Left colon (tissue), 2 donors: ENCODE measurements at places on chromosomes 11 and 22.

DNA sequence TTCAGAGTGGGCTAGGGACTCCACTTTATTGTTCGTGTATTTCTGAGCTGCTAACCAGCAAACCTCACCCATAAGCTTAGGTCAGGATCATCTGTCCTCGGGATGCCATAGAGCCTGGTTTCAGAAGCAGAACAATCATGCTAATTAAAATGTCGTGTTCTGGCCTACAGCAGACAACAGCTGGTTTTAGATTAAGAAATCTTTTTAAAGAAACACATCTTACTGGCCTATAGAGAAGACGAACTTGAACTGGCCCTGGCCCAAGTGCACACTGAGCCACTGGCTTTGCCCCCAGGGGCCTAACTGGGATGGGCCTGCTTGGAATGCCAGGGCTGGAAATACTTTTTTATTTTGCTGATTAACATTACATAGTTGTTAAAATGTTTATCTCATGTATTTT lies 63.2 kb downstream of the ALX4 start:
- no peak for DNase-seq

DNA sequence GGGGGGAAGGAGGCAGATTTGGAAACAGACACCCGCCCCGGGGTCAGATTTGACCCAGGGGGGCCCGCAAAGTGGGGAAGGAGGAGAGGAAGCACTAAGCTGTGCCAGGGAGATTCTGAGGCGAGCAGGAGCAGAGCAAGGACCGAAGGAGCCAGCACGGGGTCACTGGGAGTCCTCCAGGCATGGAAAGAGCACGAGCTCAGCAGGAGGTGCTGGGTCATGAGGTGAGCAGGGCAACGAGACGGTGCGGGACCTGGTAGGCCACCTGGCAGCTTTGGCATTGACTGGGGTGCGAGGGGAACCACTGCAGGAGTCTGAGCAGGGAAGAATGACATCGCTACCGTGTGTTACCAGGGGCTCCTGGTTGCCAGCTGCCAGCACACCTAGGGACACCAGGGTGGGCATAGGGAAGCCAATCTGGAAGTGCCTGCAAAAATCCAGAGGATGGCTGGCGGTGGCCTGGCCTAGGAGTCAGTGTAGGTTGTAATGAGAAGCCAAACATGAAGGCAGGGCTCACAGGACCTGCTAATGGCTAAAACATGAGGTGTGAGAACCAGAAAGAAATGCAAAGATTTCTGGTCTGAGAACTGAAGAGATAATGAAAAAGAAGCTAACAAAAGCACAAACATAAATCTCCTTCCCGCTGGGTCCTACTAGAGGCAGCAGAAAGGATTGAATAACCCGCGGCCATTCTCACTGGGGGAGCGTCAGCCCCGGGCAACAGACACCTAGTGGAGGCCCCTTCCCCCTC lies 63.5 kb downstream of the MICAL3 start:
- DNase-seq, result no peak

GRCh38 chr11:1139441-1140083 lies 18.2 kb upstream of the MUC5AC start:
- no peak for DNase-seq

GRCh38 chr11:111213256-111213655 lies 32.3 kb upstream of the POU2AF2 start:
- DNase-seq, result no peak

- DNase-seq, result no peak
These were observed 216.3 kb downstream of the DDX10 start for GRCh38 chr11:108881131-108881530.

DNA sequence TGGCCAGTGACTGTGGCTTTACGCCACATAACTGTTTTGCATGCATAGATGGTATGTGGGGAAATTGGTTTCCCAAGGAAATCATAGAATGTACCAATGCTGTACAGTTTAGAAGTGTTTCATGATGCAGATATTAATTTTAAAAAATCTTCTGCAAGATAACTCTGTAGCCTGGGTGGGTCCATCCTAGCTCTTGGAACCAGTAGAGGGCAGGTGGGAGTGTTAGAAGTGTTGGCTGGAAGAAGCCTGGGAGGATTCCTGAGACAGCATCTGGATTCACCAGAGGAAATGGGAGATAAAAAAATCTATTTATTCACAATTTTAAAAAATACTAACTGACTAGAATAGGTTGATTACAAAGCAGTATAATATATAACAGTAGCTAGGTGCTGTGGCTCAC lies 139.9 kb upstream of the GRIA4 start:
- DNase-seq, result no peak

- no peak for DNase-seq
These were observed 160.5 kb upstream of the DDI1 start for GRCh38 chr11:103875855-103876510.
